NCI-H1930 (cell line): ENCODE measurements at places on chromosomes 5 and 9.

- DNase-seq = no peak
Measured at GRCh38 chr5:127343866-127344265, 53.3 kb downstream of the MEGF10 start.

- DNase-seq = no peak
Measured at GRCh38 chr9:13932528-13933267, 381.2 kb downstream of the NFIB start.

GRCh38 chr5:593511-593910 is 18.6 kb upstream of the CEP72 start:
- DNase-seq = no peak

DNA sequence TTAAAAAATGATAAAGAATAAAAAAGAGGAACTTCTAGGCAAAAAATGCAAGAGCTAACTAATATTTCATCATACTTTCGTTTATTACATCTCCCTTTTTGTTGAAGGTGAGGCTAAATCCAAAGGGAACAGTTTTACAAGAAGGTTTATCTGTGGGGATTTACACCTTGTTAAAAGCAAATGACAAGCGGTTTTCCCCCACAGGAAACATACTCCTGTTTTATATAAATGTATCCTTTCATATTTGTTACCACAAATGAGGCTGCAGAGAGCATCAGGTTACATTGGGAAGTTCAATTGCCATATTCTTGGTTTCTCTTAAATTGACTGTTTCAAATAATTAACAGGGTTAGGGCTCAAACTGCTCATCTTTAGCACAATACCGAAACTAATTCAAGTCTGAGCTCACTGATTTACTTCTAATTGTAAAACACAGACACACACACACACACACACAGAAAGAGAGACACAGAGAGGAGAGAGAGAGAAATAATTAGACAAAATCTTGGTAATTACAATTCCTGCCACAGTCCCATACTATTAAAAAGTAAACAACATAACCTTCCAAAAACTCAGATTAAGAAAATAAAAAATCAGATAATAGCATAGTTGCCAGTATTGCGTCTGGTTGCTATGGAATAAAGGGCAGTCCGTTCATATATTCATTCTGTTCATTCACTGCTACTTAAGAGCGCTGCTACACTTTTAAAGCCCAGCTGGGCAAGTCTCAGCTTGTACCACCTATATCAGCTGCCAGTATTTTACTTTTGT is 17.1 kb downstream of the RFX3 start:
- peak; percentile 84 for DNase-seq

DNA sequence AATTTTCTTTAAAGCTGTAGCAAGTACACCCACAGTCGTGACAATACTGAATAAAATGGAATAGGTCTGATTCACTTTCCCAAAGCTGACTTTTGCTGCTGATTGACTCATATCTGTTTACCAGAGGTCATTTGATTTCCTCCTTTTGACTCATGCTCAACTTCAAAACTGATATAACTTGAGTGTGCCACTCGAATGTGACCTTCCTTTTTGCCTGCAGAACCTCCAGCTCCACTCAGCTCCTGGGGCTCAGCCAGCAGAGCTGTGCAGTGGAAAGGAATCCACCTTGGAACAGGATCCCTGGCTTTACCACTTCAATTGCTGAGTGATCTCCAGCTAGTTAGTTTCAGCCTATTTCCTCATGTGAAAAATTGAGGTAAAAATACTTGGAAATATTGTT is 84.1 kb downstream of the FEM1C start:
- DNase-seq = no peak

GRCh38 chr5:123879071-123879470 is 367.1 kb downstream of the CSNK1G3 start:
- no peak for DNase-seq

GRCh38 chr5:107516452-107517184 is 154.1 kb downstream of the EFNA5 start:
- no peak for DNase-seq
